ENCODE measurements at places on chromosomes 2 and 18.

DNA sequence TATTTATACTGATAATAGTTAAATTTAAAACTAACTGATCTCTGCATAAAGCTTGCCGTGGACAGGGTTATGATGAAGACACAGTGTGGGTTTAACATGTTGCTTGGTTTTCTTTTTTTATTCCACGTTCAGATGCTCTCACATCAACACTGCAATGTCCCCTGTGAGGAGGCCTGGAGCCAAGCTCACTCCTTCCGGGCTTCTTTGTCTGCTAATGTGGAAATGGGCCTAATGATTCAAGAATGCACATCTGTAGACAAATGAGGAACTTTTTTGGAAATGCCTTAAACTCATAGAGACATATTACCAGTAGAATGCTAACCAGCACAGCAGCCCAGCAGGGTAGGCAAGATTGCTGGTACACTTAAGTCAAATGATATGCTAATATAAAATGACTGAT is 208.0 kb downstream of the GALR1 start:
- DNase-seq, result no peak

GRCh38 chr2:165064743-165065142 is 109.4 kb upstream of the SLC38A11 start:
- DNase-seq, result no peak

- DNase-seq, result no peak
Measured at GRCh38 chr2:53452400-53452799, 315.2 kb upstream of the CHAC2 start.

- DNase-seq, result no peak
Measured at GRCh38 chr18:75656035-75656434, 228.5 kb upstream of the SMIM21 start.

DNA sequence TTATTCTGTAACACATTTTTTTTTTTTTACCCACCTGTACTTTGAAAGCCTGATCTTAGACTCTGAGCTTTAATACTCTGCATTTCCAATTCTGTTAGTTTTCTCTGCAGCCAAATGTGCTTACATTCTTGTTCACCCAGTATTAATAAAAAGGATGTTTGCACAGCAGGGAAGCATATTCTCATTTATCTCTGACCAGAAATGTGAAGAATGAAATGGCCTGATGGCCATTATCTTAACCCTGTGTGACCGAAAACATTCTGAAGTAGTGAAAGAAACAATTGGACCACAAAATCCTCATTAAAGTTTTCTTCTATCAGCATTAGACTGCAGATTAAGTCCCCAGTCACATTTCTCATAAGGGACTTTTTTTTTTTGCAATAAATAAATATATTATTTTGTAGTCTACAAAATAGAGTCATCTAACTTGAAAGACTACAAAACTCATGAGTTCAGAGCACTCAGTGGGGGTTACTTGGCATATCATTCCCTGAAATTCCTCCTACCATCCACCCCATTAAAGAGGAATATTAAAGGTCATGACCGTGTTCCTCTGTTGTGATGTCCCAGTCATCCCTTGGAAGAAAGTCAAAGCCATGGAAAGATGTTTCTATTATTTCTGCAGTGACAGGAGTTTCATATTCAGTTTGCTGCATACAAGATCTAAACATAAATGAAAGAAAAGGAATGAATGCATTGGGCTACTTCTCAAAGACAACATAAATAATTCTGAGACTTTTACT is 364.4 kb downstream of the RND3 start:
- DNase-seq, result no peak

GRCh38 chr18:53153800-53154199 is 813.8 kb downstream of the DCC start:
- DNase-seq, result no peak

DNA sequence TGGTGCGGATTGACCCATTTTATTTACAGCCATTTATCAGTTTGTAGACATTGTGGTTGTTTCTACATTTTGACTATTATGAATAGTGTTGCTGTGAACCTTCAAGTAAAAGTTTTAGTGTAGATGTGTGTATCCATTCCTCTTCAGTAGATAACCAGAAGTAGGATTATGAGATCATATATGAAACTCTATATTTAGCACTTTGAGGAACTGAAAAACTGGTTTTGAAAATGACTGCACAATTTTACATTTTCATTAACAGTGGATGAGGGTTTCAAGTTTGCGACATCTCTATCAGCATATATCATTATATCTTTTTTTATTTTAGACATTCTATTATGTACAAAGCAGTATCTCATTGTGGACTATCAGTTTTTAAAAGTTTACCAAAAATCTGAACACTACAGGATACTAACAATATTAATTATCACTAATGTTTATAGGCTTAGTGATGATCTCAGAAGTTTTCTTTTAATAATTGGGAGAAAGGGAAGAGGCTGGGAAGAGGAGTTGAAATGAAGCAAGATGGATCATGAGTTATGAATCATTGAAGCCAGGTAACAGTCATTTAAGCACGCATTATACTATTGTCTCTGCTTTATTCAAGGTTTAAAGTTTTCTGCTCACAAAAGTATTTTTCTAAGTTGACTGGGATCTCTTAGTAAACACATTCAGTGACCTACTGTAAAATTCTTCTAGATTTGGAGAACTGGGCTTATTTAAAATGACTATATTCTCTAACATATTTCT is 329.0 kb upstream of the LRATD1 start:
- DNase-seq, result no peak

DNA sequence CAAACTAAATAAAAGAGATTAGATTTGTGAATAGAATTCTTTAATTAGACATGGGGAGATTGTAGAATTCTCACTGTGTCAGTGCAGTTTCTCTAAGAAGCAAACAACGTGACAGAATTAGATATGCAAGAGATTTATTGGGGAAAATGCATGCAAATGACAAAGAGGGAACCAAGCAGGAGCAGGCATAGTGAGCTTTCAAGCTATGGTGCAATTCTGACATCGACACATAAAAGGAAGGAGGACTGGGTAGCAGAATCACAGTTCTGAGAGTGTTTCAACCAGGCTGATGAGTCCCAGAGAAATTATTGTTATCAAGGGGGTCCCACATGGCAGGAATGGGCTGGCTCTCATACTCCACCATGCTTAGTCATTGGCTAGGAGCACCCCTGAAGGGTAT is 338.4 kb downstream of the FIGN start:
- no peak for DNase-seq

DNA sequence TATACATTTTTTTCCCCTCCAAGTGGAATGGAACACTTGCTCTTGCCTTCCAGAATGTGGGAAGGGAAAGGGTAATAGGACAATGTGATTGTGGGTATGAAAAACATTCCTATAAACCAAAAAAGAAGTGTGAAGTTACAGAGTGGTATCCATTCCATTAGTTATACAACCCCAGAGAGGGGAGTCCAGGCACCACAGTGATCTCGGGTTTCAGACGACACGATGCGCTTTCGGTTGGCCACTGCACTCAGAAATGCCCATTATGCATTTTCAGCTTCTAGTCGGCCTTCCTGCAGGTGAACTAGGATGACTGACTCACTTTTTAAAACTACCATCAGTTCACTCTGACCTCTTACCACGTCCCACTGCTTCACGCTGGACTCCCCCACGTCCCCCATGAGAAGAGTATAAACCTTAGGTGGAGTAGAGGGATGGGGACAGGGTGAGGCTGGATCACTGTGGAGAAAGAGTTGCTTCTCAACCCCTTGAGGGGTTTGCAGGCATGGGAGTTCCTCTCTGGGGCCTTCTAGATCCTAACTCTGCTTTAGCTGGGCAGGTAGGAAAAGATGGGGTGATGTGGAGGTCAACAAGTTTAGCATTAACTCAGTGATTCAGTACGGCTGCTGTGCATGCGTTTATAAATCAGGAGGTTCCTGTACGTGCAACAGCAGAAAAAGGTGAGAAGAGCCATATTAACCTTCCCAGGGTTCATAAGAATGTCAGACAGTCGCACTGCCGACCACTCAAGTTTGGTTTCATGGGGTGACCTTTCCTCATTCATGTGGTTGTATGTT is 50.5 kb downstream of the ZNF532 start:
- no peak for DNase-seq

DNA sequence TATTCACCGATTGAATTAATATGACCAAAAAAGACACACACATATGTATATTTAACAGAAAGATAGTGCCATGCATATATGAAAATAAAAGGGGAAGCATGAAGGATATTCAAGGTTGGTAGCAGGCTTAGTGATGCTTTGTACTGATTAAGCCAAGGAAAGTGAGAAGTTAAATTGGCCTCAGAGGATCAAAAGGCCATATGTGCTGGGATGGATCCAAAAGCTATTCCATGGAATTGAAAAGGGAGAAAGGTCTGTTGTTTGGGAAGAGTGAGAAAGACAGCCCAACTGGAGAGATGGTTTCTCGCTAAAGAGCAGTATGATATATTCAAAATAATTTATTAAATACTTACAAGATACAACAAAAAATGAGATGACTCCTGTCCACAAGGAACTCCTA is 65.9 kb downstream of the INSIG2 start:
- no peak for DNase-seq

DNA sequence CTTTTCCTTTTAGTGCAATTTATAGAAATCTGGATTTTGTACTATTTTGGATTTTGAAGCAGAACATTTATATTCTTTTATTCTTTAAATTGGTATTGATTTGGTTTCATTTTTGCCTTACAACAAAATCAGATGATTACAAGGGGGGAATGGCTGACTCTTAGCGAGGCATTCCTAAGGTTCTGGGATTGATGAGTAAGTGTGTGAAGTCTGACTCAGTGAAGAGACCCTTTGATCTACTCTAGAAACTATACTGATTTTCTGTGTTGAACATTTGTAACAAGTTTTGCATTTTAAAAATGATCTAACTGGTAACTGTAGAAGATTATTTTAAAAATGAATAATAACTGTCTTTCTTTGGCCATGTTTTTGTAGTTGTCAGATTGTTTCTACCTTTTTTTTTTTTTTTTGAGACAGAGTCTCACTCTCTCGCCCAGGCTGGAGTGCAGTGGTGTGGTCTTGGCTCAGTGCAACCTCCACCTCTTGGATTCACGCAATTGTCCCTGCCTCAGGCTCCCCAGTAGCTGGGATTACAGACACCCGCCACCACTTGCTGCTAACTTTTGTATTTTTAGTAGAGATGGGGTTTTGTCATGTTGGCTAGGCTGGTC is 48.7 kb downstream of the TTC39C start:
- no peak for DNase-seq

DNA sequence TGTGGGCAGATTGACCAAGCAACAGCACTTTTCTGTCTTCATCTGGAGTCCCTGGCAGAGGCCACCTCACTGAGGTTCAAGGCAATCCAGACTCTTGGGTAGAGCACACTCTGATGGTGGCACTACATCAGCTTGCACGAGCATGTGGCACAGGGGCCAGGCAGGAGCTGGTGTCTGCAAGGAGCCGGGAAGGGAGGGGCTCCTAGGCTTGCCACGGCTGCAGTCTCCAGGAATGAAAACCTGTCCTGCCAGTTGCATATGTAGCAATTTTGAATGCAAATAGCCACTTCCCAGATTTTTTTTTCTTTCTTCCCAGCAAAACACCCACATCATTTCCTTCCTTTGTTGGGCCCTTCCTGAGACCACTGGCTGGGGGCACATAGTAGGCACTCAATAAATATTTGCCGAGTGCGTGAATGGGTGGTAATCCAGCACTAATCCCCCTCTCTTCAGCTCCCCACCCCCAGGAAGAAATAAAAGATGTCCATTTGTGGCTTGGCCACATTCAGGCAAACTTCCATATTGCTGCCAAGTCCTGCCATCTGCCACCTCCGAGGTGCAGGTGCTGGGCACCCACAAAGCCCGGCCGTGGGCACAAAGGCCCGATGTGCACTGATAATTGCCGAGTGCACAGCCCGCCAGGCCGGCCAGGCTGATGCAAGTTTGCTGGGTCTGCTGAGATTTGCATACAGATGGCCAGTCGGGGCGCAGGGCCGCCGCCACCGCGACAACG is 72.4 kb downstream of the MYCN start:
- DNase-seq, result no peak

GRCh38 chr2:60054571-60055340 is 498.7 kb downstream of the BCL11A start:
- DNase-seq, result no peak

- no peak for DNase-seq
Measured at GRCh38 chr2:74436848-74437695, 4.7 kb downstream of the RTKN start.

GRCh38 chr18:55886886-55887285 is 298.9 kb upstream of the TCF4 start:
- no peak for DNase-seq

GRCh38 chr2:73993778-73994177 is 9.1 kb downstream of the TET3 start:
- DNase-seq, result no peak

DNA sequence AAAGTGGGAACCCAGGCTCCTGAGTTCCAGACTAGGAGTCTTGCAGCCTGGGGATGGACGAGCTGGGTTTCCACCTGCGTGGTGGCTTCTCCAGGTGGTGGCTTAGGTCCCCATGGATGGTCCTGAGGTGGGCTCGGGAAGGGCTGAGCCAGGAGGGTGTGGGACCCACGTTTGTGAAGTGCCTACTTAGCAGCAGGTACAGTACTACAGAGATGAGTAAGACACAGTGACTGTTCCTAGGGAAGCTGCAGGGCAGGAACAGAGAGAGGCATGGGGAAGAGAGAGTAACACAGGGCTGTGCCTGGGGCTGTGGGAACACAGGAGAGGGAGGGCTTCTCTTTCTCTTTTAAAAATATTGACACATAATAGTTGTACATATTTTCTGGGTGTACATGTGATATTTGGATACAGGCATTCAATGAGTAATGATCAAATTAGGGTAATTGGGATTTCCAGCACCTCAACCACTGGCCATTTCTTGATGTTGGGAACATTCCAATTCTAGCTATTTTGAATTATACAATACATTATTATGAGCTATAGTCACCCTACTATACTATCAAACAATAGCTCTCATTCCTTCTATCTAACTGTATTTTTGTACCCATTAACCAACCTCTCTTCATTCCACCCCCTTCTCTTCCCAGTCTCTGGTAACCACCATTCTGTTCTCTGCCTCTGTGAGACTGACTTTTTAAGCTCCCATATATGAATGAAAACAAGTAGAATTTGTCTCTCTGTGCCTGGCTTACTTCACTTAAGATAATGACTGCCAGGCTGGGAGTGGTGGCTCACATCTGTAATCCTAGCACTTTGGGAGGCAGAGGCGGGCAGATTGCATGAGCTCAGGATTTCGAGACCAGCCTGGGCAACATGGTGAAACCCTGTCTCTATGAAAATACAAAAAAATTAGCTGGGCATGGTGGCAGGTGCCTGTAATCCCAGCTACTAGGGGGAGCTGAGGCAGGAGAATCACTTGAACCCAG is 15.0 kb downstream of the TOGARAM2 start:
- DNase-seq, result no peak

DNA sequence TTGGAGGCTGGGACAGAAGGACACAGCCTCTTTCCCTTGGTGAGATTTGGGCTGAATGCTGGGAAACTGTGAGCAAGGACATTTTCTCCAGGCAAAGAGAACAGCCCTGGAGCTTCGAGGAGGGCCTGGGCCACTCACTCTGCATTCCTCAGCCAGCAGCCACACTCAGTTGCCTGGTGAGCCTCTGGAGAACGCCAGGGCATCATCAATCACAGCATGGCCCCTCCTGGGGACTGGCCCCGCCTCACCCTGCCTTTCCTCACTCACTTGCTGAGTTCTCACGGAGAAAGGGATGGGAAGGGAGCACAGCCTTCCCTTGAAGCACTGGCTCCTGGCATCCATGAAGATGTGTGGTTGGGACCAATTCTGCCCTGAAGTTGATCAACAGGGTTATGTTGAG is 55.0 kb downstream of the APOB start:
- no peak for DNase-seq

- DNase-seq, result no peak
Measured at GRCh38 chr18:76496194-76496890, 1.3 kb upstream of the ZNF516 start.
